ENCODE measurements at places on chromosomes 3 and 15.

- DNase-seq, result no peak
Observed at GRCh38 chr15:83404121-83404520, 43.0 kb upstream of the SH3GL3 start.

DNA sequence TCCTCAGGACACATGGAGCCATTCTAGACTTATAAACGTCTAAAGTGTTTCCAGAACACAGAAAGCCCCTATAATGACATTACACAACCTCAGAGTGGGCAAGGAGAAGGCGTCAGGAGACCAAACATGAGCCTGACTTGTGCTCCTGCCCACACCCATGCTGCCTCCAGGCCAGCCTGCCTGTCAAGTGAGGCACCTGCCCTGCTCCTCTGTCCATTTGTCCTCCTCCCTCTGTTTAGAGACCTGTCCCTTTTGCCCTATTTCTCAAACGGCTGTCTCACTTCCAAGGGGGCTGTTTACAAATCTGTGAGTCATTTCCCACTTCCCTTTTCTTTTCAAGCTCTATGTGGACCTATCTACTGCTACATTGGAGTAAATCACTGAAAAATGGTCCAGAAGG is 21.0 kb downstream of the ZDHHC3 start:
- DNase-seq, result peak; percentile 88

DNA sequence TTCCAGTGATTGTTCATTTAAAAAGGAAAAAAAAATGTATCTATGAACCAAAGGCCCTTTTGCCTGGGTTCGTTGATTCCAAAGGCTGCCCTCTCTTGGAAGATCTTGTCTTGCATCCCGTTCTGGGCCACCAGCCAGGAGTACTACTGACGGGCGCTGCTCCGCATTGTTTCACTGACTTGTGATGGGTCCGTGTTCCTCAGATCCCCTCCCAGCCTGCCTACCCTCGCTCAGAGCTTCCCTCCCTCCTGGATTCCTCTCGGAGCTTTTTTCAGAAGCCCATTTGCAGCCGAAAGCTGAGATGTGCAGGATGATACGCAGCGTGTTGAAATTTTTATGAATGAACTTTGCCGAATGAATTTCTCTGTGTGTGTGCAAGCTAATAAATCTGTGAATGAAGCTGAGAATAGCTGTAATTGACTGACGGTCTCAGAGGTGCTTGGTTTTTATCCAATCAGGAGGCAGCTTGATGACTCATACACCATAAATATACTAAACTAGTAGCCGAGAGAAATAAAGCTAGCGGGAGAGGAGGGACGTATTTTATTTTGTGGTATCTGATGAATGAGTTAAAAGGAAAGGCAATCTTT is at the start of gene SHC4:
Gene SHC4, minus strand, starts transcription at position 396 of the 590 bp plus-strand sequence. CDS start 904 bp downstream, outside the sequence.
- peak; percentile 18 for DNase-seq

GRCh38 chr15:80060356-80061006 is 1.0 kb downstream of the ZFAND6 start:
- peak; percentile 71 for DNase-seq

DNA sequence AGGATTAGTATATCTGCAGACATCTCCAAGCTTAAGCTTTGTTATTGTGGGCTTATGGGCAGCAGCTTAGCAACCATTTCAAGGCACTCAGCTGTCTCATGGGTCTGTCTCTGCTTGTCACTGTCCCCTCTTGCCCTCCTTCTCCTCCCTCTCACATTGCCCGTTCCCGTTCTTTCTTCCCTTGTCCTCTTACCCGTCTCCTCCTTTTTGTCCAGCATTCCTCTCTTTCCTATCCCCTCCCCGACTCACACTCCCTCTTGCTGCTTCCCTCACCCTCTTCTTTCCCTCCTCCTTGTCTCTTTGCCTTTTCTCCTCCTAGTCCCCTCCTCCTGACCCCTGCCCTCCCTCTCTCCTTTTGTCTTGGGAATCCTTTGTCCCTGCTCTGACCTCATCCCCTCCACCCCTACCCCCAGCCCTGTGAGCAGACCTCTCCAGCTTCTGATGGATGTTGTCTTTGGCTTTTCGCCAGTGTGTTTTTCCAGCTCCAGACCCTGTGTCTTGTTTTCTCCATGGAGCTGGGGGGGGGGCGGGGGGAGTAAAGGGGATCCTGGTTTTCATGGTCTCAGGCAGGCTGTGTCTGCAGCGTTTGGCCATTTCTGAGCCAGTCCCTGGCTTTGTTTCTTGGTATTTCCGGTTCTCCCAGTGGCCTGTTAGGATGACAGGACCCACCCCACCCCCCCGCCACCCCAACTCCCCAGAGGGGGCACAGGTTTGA is 47.9 kb upstream of the TRAK1 start:
- DNase-seq, result no peak

- no peak for DNase-seq
Observed at GRCh38 chr15:98943051-98943508, 64.5 kb downstream of the PGPEP1L start.

GRCh38 chr15:85497172-85497569 is 116.8 kb downstream of the AKAP13 start:
- DNase-seq, result no peak

DNA sequence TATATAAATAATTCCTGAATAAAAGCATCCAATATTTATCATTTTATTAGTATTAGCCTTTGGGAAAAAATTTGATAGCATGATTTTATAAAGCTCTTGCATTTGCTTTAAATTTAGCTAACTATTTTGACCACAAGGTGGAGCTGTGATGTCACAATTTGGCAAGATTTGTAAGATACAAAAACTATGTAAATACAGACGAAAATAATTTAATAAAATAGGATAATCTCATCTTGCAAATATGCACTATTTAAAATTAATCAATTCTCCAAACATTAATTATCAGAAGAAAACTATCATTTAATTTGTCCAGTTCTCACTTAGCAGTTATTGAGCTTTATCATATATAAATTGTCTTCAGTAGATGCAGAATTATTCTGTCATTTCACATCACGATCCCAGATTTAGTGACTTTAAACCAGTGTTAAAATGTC is 95.4 kb downstream of the PLOD2 start:
- peak; percentile 51 for DNase-seq

GRCh38 chr3:151789853-151790463 is 24.0 kb upstream of the AADAC start:
- no peak for DNase-seq

- DNase-seq, result no peak
Observed at GRCh38 chr3:188166441-188166840, 12.5 kb downstream of the LPP start.

GRCh38 chr3:139457066-139457465 is 19.2 kb downstream of the RBP2 start:
- DNase-seq, result no peak

DNA sequence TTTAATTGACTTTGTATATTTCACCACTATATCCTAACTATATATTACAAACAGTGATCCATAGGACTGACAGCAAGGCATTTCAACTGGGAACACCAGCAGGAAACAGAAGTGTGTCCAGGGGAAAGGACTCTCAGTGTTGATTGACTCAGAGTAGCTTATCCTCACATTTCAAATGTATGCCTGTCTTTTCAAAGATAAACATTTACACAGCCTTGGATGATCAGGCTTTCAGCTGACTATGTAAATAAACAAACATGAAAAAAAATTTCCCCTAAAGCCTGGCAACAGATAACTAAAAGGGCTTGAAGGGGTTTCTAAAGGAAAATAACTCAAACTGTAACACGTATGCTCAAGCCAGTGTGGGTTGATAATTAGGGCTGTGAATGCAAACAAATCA is 321.8 kb downstream of the TBC1D5 start:
- DNase-seq, result no peak

DNA sequence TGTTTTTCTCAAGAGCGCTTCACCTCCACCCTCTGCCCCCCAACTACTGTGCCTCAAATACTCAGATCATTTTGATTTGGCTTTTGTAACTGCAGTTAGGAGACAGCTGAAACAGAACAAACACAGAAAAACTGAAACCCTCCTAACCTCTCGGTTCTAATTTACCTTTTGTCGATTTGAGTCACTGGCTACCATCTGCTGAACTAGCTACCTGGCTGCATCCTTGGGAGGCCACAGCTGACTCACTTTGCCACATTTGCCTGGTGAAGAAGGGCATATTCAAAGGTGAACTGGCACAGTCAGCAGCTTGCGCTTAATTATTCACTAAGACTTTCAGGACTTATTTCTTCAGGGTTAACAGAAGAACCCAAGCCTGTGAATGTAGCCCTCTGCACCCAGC is 117.7 kb downstream of the FOXB1 start:
- no peak for DNase-seq

DNA sequence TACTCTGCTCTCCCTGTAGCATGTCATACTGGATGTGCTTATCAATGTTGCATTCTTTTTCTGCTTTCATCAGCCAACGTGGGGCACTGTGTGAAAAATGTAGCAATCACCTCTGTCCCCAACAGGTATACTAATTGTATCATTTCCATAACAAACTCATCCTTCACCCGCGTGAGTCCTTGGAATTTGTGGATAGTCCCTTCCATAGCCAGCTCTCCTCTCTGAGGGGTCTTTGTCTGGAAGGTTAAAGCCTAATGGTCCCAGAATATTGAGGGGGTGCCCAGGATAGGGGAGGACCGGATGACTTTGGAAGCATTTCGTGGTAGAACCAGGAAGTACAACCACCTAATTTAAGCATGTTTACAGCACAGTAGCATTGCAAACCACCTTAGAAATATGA is 124.6 kb downstream of the FOXB1 start:
- DNase-seq, result no peak

DNA sequence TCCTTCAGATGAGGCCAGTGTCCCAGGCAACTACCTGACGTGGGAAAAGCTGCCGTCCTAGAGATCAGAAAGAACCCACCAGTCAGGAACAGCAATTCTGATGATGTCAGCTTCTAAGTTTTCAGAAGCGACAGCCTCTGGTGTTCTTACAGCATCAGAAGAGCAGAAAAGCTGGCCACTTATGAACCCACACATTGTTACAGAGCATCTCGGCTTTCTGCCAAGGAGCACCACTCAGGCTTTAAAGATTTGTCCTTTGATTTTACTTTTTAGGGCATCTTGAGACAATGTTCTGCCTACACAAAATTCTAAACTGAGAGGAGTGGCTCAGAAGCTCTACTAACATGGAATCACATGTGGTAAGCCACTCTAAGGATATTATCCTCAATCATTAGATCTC is 49.7 kb upstream of the BOC start:
- no peak for DNase-seq

GRCh38 chr15:33029109-33029652 is 165.3 kb downstream of the FMN1 start:
- DNase-seq, result no peak
